ENCODE measurements at places on chromosomes 12 and 14.

DNA sequence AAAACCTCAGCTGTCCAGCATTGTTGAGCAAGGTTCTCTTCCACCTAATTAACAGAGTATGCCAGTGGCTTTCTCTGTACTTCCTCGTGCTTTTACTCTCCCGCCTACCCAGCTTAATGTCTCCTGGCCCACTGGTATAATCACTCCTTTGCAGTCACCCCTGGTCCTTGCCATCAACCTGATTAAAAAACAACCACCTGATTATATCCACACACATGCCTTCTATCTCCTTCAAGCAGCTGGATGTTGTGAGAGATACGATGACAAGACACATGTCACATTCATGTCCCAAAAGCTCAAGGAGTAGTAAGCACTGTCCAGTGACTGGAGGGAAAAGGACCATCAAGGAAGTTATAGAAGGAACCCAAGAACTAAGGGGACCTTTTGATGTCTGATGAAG is 241.3 kb upstream of the GRIP1 start:
- no peak for DNase-seq

DNA sequence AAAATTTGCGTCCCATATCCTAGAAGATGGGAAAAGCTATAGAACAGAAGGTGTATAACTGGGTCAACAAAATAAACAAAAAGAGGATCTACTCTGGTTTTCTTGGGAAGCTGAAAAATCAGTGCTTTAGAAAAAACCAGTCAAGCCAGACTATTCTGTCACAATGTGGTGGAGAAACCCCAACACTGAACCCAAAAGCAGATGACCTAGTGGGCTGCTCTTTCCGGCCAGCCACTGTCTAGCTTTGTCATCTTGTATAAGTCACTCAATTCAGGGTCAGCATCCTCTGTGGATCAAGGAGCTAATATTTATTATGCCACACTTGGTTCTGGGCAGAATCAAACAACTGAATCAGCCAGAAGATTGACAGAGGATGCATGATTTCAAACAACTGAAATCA is 26.6 kb upstream of the TMCC3 start:
- no peak for DNase-seq

GRCh38 chr14:101200008-101200649 is 296.6 kb upstream of the RTL1 start:
- DNase-seq = no peak

DNA sequence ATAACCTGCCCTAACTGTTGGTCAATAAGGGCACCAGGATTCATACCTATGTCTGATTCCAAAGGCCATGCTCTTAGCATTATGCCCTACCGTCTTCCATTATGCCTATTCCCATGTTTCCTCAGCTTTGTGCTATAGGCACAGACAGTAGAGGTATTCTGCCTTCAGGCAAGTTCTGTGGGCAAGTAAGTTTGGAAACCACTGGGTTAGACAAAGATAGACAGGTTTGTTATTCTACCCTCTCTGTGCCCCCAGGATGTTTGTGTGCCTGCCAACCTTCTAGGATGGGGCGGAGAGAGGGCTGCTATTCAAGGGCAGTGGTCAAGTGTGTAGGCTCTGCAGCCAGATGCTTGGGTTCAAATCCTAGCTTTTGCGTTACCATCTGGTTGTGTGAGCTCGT is 4.6 kb downstream of the RAPGEF3 start:
- DNase-seq = no peak

DNA sequence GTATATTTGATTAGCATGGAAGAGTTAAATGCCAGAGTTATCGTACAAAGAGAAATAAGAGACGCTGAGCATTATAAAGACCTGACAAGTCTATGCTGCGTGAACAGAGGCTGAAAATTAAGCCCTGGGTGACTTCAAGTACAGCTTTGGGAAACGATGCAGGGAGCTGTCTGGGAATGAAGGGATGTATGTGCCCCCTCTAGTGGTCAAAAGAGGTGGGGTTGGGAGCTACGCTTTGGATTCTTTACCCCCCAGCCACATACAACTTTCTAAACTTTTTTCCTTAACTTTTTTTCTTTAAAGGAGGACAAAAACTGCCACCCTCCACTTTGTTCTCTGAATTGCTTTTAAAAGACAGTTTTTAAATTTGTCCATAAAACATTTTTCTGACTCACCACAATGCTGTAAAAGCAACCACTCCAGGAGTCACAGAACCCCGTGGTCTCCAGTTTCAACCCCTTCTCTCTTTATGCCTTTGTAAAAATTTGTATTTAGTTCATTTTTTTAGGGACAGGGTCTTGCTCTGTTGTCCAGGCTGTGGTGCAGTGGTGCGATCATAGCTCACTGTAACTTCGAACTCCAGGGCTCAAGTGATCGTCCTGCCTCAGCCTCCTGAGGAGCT is 59.4 kb downstream of the ZNF664 start:
- no peak for DNase-seq

DNA sequence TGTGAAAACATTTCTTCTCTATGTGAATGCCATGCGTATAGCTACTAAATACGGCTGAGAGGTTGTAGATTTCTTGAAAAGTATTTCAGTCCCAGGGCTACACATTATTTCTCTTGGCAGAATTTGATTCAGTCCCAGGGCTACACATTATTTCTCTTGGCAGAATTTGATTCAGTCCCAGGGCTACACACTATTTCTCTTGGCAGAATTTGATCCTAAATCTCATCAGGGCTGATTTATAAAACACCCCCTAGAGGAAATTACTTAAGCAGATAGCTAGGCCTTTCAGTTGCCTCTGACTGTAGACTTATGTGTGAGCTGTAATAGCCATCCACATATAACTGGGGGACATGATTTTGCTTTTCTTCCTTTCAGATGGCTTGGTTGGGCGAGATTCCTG is 50.4 kb downstream of the AK7 start:
- DNase-seq = no peak

GRCh38 chr14:64910847-64911495 is 3.3 kb upstream of the CHURC1 start:
- no peak for DNase-seq

DNA sequence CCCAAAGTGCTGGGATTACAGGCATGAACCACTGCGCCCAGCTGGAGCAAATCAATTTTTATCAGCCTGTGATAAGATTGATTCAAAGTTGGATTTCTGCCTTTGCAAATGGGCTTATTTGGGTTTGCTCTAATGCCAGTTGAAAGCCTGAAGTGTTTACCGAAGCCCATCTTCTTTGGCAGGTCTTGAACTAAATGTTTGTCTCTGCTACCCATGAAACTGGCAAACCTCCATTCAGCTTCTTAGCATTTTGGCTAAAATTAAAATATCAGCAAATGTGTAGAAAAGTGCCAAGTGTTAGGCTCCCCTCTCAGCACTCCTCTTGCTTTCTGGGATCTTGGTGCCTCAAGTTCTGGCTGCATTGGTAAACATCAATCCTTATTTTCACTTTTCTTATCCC is 61.5 kb downstream of the MGAT4C start:
- no peak for DNase-seq

DNA sequence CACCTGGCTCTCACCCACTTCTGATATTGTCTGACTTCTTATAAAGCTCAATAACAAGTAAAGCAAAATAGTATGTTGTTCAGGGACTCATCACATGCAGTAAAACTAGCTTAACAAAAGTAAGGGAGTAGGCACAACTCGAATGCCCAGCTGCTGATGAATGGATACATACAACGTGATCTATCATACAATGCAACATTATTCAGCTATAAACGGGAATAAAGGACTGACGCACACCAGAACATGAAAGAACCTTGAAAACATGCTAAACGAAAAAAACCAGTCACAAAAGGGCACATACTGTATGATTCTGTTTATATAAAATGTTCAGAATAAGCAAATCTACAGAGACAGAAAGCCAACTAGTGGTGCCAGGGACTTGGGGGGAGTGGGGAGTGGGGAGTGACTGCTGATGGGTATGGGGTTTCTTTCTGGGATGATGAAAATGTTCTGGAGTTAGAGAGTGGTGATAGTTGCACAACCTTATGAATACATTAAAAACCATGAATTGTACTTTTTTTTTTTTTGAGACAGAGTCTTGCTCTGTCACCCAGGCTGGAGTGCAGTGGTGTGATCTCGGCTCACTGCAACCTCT is 11.1 kb downstream of the PLBD2 start:
- DNase-seq = no peak

DNA sequence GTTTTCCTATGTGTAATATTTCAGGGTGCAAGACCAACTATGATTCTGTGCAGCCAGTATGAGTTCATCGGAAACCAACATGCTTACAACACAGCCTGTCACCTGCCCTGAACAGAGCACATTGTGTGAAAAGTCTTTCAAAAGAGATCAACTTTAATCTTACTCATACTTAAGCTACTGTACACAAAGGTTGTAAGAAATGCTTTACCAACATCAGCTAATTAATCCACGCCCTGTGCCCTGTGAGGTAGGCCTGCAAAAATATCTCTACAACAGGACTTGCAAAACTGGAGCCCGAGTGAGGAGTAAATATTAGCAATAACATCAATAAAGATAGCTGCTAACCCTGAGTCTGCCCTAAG is 15.1 kb downstream of the APPL2 start:
- no peak for DNase-seq

- no peak for DNase-seq
Measured at GRCh38 chr14:38199076-38199475, 8.6 kb upstream of the SSTR1 start.

- DNase-seq = no peak
Measured at GRCh38 chr12:131346555-131347344, 364.1 kb upstream of the SFSWAP start.

DNA sequence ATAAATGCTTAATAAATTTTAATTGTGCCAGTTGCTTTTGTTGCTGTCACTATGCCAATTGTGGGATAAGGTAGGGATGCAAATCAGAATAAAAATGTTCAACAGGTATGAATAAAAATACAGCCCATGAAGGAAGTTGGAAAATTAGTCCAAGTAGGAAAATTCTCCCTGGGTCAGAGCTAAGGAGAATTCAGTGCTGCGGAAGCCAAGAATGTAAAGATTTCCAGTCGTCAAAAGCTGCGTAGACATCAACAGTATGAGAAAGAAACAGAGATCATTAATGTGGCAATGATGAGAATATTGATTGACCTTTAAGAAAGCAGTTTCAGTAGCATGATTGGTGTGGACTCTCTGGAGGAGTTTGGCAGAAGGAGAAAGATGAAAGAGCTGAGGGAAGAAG is 87.9 kb downstream of the PLEKHA5 start:
- no peak for DNase-seq

DNA sequence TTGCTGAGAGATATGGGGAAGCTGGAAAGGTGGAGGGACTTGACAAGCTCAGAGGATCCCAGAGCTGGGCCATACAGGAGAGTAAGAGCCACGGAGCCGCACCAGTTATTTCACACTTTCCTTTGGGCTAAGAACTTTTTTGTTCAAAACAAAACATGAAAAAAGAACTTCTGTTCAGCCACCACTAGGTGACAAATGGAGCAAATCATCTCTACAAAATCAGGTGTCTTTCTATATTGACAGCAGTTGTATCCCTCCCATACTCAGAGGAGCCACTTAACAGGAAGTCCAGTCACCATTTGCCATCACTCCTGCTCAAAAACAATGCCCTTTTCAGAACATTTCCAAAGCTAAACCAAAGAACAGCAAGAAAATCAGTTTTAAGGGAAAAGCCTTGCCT is 70.3 kb upstream of the DBX2 start:
- no peak for DNase-seq

GRCh38 chr12:45570501-45570900 is 159.0 kb upstream of the ARID2 start:
- DNase-seq = no peak

DNA sequence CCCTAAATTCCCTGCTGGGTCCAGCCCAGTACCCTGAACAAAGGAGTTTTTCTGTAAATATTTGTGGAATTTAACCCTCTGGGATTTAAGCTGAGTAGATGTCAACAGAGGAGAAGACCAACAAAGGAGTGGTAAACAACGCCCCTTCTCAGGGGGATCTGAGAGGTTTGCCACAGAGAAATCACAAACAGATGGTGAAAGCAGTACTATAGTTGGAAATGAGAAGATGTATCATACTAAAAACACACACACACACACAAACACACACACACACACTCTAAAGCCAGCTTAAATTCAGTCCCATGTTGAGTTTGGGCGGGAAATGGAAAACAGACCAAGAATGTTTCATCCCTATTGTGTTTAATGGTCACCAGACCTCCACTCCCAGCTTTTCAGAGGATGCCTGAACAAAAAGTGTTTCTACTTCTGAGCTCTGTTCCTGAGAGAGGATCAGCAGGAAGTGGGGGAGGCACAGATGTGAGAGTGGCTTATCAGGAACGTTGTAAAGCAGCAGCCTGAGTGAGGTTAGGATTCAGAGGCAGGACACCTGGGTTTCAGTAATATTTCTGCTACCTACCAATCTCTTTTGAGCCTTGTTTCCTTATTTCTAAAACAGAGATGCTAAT is 3.2 kb downstream of the BIN2 start:
- DNase-seq = no peak

DNA sequence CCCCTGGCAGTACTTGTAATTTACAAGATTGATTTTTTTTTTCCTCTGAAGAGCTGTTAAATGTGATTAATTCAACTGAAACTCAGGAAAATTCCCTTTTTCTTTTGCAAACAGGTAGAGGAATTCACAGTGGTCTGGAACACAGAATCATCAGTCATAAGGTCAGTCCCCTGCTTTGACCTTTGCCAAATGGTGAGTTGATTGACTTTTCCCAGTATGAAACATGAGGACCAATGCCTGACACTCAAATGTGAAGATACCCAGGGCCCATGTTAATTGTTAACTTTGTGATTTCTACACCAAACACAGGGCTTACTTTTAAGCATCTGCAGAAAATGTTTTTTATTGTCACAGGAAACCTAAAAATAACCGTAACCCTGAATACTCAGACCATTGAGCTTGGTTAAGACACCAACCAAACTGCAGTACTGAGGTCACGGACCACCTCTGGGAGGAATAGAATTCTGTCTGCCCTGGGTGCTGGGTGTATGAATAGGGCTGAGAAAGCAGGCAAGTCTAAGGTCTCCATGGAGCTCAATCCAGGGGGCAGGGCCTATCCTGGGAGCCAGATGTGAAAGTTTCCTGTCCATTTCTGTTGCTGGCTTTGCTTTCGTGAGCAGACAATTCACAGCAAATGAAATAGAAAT is 192.4 kb downstream of the TMX1 start:
- DNase-seq = no peak

DNA sequence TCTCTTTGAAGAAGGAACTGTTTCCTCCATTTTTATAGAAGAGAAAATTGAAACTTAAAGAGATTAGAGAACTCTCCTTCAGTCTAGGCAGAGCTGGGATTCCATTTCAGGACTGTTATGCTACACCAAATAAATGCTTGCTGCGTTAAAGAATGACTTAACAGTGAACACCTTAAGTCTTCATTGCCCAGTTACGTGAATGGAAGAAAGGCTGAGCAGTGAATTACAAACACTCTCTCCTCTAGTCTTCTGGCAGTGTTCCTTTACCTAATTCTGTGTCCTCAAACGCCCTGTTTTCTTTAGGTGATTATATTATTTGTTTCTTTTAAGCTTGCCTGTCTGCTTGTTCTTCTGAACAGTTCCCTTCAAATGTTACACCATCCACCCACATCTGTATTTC is 59.7 kb downstream of the RCOR1 start:
- no peak for DNase-seq

GRCh38 chr12:45076417-45077026 is 25.6 kb upstream of the DBX2 start:
- no peak for DNase-seq

- DNase-seq = no peak
Measured at GRCh38 chr14:63276016-63276415, 42.7 kb downstream of the GPHB5 start.

- DNase-seq = no peak
Measured at GRCh38 chr14:94111276-94112095, 950 bp downstream of the IFI27 start.
